DMS 273 treated with DMSO at 0.1 percent for 48 hours (cell line): ENCODE measurements at places on chromosomes 13 and 19.

DNA sequence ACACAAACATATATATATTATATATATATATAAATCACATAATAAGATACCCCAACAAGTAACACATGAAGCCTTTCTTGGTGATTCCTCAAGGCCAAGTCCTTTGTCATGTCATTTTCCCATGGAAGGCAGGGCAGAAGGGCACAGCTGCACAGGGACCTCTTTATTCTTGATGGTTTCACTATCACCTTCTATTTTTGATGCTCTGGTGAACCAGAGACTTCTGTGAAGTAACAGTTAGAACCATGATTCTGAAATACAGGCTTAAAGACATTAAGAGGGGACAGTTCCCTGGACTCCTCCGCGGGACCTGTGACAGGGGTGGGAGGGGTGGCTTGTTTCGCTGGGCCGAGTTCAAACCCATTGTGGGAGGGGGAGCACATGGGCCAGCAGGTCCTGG is 104.0 kb downstream of the DGKH start:
- no peak for DNase-seq

GRCh38 chr13:102726430-102726829 is 31.6 kb upstream of the METTL21C start:
- DNase-seq: peak; percentile 80

DNA sequence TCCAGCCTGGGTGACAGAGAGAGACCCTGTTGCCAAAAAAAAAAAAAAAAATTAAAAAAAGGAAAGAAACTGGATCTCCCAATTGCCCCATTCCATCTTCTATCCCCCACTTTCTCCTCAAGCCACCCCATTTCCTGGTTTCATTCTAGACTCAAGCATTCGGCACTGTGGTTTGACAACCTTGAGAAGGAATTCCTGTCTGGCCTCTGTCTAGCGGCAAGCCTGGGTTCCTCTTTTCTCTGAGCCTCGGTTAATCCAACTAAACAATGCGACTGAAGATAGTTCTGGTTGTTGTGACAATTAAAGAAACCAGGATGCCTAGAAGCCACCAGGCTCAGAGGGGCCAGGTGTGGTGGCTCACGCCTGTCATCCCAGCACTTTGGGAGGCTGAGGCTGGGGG is 3.3 kb upstream of the C3 start:
- no peak for DNase-seq

DNA sequence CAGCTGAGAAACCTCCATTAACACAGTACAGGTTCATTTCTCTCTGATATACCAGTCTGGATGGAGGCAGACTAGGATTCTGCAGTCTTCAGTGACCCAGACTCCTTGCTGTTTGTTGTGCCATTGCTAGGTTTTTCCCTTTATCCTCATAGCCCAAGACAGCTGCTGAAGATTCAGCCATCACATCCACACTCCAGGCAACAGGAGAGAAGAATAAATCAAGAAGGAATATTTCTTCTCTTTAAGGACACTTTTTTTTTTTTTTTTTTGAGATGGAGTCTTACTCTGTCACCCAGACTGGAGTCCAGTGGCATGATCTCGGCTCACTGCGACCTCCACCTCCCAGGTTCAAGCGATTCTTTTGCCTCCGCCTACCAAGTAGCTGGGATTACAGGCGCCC is 14.3 kb downstream of the CLPTM1 start:
- DNase-seq: no peak

GRCh38 chr19:47762615-47763308 is 15.7 kb upstream of the SELENOW start:
- DNase-seq: no peak

DNA sequence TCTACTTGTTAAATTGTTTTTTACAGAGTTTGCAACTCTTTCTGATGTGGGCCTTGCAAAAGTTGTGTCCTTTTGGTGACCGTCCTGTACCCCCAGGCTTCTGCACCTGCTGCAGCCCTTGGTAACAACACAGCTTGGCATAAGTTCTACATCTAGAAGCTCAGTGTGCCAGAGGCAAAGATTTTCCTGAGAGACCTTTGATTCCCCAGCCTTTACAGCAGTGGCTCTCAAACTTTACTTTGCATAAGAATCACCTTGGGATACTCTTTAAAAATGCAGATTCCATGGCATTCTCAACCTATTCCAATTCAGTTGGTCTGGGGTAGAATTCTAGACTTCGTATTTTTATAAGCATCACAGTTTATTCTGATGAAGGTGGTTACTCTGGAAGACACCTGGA is 260.9 kb downstream of the DCT start:
- no peak for DNase-seq

DNA sequence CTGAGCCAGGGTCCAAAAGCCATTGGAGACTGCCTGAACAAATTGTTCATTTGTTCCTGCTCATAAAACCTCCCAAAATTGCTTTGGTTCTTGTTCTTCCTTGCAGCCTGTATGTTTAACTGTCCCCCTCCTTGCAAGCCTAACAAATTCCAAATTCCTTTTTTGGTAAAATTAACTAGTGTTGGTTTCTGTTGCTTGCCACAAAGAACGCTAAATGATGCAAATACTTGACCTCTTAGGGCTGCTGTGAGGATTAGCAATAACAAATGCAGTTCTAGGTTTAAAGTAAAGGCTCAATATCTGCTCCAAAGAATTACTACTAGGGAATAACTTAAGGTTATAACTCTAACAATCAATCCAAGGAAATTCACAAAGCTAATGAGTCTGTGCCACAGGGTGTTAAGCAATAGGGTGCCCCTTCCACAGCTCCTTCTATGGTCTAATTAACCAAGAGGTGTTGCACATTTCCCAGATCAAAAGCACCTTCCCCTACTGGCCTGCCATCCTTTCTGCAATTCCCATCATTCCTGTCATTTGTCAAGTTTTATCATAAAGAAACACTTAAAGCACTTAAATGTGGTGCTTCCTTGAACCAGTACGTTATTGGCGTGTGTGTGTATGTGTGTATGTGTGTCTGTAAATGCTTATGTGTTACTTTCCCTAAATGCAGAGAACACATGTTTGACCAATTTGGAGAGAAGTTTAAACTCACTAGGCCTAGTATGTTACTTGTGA is 110.2 kb downstream of the RAP2A start:
- DNase-seq: no peak

- DNase-seq: no peak
Observed at GRCh38 chr13:84645196-84646012, 763.1 kb upstream of the SLITRK1 start.

DNA sequence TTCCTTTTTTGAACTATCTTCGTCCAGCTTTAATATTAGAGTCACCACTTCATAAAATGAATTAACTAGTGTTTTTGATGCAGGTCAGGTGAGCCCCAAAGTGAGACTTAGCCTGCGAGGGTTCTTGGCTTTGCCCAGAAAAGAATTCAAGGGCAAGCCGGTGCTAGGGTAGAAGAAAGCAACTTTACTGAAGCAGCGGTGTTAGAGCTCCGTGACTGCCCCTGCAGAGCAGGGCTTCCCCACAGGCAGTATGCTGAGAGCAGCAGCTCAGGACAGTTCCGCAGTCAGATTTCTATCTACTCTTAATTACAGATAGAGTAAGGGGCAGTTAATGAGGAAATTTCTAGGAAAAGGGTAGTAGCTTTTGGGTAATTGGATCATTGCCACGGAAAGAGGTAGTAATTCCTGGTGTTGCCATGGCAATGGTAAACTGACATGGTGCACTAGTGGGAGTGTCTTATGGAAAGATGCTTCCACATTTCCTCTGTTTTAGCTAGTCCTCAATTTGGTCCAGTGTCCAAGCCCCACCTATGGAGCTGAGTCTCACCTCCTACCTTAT is 432.2 kb upstream of the ZNF507 start:
- no peak for DNase-seq

GRCh38 chr13:101942038-101942437 is 459.8 kb downstream of the FGF14 start:
- no peak for DNase-seq

DNA sequence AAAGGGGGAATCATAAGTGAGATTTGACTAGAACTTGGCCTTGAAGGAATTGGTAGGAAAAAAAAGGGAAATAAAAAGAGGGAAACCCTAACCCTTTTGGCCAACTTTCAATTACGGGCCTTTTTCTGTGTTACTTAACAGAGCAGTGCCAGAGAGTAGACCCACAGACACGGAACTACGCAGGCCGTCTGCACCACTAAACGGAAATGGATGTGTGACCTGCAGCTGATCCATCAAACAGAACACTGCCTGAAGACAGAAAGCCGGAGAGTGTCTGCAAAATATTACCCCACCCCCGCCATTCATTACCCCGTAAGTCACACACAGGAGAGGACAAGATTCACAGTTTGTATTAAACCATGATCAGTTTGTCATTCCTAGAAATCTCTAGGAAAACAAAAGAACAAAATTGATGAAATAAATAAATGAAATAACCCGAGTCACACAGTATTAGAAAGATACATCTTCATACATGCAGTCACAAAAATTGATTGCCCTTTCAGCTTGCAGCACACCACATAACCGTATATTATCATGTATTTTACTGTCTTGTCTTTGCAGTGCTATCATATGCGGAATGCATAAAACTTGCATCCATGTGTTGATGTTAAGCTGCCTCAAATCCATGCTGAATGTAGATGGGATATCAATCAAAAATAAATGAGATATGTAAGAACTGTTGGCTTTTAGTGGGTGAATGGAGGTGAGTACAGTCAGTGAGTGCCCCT is 424.7 kb downstream of the IRS2 start:
- DNase-seq: no peak

GRCh38 chr19:44607049-44607448 is 6.3 kb upstream of the IGSF23 start:
- DNase-seq: no peak

- DNase-seq: no peak
Observed at GRCh38 chr19:3981736-3982681, 3.3 kb downstream of the EEF2 start.
